Right kidney (tissue), 9 donors: ENCODE measurements at places on chromosomes 3 and 15.

- no peak for DNase-seq
These were observed 191.9 kb upstream of the LRIG1 start for GRCh38 chr3:66692766-66693150.

- no peak for DNase-seq
These were observed 105.0 kb upstream of the TLE3 start for GRCh38 chr15:70202756-70203155.

DNA sequence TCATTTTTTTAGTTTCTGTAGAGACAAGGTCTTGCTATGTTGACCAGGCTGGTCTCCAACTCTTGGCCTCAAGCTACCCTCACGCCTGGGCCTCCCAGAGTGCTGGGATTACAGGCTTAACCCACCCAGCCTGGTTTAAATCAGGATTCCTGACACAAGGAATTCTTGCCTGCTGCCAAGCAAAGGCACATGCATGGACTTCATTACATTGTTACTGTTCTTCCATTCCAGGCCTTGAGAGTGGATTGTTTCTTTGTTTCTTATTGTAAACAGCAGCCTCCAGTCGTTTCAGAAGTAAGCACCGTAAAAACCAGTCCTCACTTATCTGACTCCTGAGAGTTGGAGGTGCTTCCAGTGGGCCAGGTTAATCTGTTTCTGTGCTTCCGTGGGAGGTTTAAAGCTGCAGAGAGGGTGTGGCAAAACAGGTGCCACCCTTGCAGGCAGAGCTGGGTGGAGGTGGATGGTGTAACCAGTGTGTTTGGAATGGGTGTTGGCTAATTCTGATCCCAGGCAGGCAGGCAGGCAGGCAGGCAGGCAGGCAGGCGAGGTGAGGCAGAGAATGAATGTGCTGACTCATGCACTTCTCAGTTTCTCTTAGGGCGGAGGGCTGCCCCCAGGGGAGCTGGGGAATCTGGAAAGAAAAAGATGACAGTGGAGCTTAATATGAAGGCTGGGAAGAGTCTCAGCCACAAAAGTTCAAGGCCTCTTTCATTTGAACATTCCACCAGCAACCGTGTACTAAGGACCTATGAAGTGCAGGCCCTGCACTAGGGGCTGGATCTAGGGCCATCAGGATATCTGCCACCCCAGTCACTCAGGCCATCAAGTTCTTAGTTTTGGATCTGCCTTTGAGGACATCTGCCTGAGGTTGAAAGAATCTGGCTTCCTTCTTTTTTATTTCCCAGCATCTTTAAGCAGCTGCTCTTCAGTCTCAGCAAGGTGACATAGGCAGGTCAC, 37.0 kb upstream of the CDCP1 start:
- no peak for DNase-seq

GRCh38 chr3:155629056-155629455, 115.8 kb downstream of the PLCH1 start:
- no peak for DNase-seq

- DNase-seq: no peak
These were observed 3.5 kb upstream of the SPG11 start for GRCh38 chr15:44667039-44667360.

- DNase-seq: no peak
These were observed 727.1 kb upstream of the NAALADL2 start for GRCh38 chr3:174132006-174132405.

DNA sequence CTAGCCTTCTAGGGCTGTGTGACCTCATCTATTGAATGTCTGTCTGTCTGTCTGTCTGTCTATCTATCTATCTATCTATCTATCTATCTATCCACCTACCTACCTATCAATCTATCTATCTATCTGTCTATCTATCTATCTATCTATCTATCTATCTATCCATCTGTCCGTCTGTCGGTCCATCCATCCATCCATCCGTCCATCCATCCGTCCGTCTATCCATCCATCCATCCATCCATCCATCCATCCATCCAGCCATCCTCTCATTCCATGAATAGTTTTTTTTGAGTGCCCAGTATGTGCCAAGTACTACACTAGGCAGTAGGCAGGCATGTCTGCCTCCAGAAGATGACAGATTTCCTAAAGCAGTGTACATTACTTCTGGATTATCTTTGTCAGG, 122.5 kb downstream of the FOXB1 start:
- no peak for DNase-seq

DNA sequence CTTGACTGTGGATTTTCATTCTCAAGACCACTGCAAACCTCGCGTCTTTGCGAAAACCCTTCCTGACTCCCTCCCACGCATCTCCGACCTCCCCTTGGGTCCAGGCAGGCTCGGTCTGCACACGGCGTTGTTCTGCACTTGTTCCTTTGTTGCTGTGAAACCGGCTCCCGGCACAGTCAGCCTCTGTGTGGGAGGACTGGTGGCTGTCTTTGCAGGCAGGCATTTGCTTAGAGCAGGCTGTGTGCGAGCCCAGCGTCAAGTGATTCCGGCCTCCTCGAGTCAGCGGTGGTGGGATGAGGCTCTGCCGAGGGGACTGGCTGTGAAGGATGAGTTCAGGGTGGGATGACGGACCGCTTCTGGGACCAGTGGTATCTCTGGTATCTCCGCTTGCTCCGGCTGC, 102.6 kb upstream of the ROPN1 start:
- peak; percentile 17 for DNase-seq

DNA sequence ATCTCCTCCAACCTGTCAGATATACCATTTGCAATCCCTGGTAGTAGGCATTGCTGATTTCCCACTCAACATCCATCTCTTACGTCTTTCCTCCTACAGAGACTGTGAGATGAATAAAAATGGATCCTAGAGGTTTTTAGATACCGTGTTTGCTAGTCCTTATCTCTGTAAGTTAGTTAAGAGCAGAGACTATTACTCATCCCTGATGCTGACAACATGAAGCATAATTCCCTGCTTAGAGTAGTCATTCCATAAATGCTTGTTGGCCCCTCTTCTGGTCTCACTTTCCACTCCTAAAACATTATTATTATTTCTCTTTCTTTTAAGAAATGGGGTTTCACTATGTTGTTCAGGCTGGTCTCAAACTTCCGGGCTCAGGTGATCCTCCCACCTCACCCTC, 136.2 kb downstream of the RTP4 start:
- DNase-seq: no peak

DNA sequence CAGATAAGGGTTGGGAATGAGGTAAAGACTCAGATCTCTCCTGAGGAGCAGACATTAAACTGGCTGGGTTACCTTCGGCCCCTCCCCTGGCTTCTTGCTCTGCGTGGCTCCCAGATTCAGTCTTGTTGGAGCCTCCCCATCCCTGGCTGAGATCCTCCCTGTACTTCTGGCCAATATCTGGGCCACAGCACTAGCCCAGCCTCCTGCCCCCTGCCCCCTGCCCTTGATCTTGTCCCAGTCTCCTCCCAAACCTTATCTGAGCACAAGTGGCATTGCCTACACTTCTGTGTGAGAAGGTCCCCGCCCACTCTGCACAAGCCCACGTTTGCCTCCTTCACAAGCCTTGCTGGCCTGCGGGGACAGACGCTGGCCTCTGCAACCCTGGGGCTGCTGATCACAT, 16.8 kb downstream of the PLA2G4F start:
- DNase-seq: no peak

GRCh38 chr3:73745526-73746191, 120.9 kb upstream of the PDZRN3 start:
- no peak for DNase-seq

GRCh38 chr15:83694015-83694414, 40.1 kb downstream of the ADAMTSL3 start:
- DNase-seq: no peak

DNA sequence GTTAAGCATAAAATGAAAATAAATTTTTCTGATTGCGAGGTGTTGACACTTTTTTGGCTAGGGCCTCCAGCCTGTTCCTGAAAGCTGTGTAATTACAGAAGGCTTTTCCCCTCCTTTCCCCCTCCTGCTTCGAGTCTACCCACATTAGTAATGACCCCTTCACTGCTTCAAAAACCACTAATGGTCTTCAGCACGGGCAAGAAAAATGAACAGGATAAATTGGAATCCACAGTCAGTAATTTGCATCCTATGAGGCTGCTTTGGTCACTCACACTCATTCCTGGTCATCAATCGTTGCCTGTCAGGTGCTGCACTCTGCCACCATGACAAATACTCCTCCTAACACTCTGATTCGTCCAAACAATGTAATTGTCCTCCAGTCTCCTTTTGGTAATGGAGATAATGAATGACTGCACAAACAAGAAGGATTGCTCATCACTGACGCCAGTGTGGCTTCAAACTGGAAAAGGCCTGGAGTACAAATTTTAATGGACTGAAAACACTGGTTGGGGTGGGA, 148.6 kb downstream of the MEIS2 start:
- DNase-seq: no peak

DNA sequence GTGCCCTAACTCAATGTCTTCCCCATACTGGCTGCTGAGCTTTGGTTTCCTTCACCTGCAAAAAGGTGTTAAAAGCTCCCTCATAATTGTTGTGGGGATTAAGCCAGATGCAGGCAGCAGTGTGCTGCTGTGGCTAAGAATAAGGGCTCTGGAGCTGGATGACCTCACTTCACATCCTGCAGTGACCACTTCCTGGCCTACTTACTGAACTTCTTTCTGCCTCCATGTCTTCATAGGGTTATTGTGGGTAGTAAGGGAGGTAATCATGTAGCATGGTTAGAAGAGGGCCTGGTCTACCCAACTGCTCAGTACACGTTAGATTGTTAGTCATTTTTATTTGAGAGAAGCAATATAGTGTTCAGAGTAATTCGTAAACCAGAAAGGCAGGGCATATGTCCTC, 18.4 kb downstream of the GYG1 start:
- no peak for DNase-seq

DNA sequence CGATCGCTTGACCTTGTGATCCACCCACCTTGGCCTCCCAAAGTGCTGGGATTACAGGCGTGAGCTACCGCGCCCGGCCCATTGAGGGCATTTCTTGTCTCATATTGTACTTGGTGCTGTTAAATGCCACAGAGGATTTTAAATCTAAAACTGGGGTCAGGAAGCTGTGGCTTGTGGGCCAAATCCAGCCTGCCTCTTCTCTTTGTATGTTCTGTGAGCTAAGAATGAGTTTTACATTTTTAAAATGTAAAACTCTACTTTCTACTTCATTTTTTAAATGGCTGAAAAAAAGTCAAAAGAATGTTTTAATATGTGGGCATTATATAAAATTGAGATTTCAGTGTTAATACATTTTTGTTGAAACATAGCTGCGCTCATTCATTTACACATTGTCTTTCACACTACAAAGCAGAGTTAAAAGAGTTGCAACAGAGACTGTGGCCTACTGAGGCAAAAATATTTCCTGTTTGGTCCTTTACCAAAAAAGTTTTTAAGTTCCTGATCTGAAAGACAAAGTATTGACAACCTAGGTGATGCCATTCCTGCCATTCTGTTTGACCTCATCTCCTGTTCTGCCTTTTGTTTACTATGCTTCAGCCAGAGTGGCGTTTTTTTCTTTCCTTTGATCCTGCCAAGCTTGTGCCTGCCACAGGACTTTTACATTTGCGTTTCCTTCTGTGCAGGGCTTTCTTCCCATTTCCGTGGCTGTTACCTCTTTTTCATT, 50.4 kb downstream of the PDCD6IP start:
- DNase-seq: no peak

DNA sequence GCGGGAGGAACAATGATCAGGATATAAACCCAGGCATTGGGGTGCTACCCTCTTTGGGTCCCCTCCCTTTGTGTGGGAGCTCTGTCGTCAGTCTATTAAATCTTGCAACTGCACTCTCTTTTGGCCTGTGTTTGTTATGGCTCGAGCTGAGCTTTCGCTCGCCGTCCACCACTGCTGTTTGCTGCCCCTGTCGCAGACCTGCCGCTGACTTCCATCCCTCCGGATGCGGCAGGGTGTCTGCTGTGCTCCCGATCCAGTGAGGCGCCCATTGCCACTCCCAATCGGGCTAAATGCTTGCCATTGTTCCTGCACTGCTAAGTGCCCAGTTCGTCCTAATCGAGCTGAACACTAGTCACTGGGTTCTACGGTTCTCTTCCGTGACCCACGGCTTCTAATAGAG, 1443.7 kb upstream of the CADM2 start:
- DNase-seq: no peak
